ENCODE measurements at places on chromosomes 5 and 9. TPM values are rescaled to one million over a fixed set of nuclear protein-coding genes. Genes with fewer than 3 reads are reported as not detected.

Gene WDR5
- 15.1 TPM for total RNA-seq

Gene CSF1R
- total RNA-seq: 16.8 TPM

Gene SPARC
- total RNA-seq: 4,374 TPM

Gene TYRP1
- 10.2 TPM for total RNA-seq

Gene CDH12
- total RNA-seq: 10.0 TPM

Gene IFNA13
- not detected for total RNA-seq

Gene GKAP1
- total RNA-seq: 14.8 TPM

Gene CFAP157
- total RNA-seq: 1.1 TPM

Gene EMB
- 39.1 TPM for total RNA-seq
